ENCODE measurements at places on chromosomes 12 and 14.

- DNase-seq, result peak; percentile 85
Observed at GRCh38 chr14:104820669-104821228, 19.8 kb downstream of the ZBTB42 start.

DNA sequence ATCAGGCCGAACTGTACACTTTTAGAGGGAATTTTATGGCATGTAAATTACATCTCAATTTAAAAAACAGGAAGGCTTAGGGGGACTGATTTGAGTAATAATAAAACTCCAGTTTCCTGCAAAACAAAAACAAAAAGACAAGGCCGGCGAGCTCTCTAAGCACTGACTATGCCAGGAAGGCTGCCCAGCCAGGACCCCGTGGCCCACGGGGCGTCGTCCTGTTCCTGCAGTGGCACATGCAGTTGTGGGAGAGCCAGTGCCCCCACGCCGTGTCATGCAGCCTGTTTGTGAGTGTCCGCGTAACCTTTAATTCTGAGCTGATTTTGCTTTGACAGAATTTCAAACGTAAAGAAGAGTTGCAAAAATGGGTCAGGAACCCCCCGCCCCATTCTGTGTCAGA lies 10.5 kb downstream of the XRCC3 start:
- no peak for DNase-seq

DNA sequence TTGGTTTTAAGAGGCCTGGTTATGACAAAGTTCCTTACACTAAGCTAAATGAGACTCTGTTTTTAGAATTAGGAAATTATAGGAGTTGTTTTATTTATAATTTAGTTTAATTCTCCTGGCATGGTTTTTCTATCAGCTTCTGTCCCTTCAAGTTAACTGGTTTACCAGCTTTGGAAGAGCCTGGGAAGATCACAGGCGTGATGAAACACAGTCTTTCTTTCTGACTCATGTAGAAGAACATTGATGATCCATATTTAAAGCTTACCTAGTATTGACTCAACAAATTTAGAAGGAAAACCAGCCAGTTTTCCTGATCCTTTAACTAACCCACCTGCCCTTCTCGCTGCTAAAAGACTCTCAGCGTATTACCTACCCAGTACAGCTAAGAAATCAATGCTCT lies 155.2 kb downstream of the TGFB3 start:
- DNase-seq, result no peak

DNA sequence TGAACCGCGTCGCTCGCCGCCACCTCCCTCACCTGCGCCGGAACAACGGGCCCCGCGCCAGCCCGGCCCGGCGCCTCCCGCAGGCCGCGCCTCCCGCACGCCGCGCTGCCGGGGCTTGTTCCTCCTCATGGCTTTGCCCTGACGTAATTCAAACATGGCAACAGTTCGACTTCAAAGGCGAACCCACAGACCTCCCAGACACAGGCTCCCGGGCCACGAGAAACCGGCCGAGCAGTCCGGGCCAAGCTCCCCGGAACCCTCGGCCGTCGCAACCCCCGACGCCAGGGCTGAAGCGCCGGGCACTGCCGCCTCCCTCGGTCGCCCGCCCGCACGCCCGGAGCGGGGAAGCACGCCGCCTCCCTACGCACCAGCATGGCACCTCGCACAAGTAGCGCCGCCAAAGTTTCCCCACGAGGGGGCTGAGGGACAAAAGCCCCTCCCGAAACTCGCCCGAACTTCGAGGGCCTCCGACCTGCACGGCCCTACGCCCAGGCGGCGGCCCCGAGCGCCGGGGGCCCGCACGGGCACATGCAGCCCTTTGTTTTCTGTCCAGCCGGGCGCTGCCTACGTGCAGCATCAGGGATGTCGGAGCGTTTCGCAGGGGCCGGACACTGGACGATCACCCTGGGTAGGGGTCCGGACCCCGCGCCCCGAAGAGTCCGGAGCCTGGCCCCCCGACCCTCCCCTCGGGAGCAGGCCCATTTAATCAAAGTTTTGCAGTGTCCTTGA lies 1.7 kb downstream of the SINHCAF start:
- peak; percentile 71 for DNase-seq

DNA sequence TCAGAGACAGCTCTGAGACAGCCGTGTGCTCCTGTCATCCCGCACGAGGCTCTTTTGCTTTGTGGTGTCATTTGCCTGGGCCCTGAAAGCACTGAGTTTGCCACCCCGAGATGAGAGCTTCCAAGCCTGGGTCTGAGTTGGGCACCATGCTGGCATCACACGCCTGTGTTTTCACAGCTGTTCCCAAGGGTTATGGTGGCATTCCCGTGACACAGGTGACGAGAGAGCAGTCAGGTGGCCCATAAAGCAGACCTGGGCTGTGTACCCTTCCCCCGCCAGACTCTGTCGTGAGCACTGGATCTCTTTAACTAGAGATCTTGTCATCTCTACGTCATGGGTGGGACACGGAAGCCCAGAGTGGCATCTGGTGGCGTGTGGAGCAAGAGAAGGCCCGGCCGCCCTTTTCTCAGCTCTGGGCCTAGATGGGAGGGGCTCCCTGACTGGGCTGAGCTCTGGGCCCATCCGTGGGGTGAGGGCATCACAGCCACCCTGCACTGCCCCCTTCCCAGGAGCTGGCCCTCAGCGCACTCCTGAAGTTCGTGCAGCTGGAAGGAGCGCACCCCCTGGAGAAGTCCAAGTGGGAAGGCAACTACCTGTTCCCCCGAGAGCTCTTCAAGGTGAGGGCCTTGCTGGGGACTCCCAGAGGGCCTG lies 2.6 kb downstream of the NOC4L start:
- no peak for DNase-seq

GRCh38 chr12:45216230-45216982 lies 511 bp downstream of the ANO6 start:
- peak; percentile 65 for DNase-seq

GRCh38 chr14:105053996-105054395 lies 11.2 kb downstream of the GPR132 start:
- no peak for DNase-seq

- DNase-seq, result no peak
Observed at GRCh38 chr12:122980183-122981035, at the start of gene ARL6IP4. Gene ARL6IP4, plus strand, starts transcription at chr12:122980681. Its CDS starts 459 bp downstream, at chr12:122981140.

DNA sequence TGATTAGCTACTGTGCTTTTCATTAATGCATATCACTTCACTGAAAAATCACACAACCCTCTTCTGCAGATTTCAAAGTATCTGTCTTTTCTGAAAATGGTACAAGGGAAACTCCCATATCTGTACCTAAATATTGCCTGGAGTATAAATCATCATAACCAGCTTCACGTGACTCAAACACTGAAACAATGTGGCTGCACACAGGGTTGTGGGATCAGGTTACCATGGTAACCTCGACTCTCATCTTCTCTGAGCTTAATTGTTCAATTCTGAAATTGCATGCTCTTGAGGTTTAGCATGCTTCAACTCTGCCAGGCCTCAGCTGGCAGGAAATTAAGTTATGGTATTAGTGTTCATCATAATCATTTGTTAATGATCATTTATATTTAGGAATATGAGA lies 77.5 kb upstream of the CPSF6 start:
- no peak for DNase-seq

- no peak for DNase-seq
Observed at GRCh38 chr14:24890716-24891115, 159.2 kb downstream of the STXBP6 start.

DNA sequence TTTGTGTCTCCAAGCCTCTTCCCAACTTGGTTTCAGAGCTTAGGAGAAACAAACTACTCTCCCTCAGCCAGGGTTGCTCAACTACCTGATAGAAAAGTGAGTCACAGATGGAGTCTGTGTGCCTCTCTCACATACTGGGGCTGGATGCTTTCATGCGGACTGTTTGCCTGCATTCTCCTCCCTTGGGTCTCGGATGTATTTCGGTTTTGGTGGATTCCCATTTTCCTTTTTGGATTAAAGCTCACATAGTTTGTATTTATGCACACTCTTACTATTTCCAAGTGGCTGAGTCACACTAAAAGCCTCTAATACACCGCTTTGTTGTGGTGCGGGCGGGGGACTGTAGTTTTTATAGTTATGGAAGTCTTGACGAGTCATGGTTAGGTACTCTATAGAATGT lies 505.4 kb downstream of the LRFN5 start:
- DNase-seq, result no peak

DNA sequence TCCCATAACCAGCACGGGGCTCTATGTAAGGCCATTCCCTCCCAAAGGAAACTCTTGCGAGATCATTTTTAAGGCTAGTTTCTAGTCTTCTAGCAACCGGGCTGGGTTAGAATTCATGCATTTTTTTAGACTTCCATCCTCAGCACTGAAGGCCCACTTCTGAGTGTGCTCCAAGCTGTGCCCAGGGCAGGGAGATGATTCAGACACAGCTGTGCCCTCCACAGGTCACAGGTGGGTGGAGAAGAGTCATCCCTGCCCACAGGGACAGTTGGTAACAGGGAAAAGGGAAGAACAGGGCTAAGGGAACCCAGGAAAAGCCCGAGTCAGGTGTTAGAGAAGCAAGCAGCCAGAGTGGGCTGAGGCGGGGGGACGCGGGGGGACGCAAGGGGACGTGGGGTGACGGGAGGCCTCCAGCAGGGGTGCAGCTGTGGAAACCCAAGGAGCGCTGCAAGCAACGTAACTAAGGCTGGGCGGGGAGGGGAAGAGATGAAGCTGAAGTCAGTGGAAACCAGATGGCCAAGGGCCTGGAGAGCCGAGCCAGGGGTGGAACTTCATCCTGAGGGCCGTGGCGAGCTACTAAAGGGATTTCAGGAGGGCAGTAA lies 27.2 kb upstream of the PPP2R5C start:
- no peak for DNase-seq

- DNase-seq, result no peak
Observed at GRCh38 chr14:91872517-91873470, 5.5 kb upstream of the TC2N start.

- DNase-seq, result no peak
Observed at GRCh38 chr12:67239061-67239460, 30.1 kb upstream of the CAND1 start.
